EH (cell line): ENCODE measurements at places on chromosomes 3 and 15.

DNA sequence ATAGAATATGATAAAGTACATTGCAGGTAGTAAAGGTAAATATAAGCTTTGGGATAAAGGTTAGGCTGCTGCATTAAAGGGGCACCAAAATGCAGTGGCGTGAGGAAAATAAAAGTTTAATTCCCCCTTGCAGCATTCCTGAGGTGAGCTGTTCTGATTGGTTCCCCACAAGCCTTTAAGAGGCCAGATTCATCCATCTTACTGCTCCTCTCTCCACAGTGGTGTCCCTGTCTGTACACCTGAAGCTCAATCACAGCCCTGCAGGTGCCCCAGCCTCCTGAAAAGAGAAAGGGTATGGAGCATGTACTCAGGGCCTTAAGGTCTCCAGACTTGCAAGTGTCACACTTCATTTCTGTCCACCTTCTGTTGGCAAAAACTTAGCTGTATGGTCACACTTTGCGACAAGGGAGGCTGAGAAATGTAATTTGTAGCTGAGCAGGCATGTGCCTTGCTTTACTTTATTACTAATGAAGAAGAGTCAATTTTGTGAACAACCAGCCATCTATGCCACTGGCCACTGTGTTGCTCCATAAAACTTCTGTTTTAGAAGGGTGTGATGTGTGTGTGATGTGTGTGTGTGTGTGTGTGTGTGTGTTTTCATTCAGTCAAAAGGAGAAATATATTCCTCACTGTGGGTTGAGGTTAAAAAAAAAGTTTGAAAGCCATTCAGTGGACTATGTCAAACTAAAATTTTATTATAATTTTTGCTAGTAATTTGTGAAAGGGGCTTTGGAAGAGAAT, 12.8 kb downstream of the LACTB start:
- DNase-seq: no peak

DNA sequence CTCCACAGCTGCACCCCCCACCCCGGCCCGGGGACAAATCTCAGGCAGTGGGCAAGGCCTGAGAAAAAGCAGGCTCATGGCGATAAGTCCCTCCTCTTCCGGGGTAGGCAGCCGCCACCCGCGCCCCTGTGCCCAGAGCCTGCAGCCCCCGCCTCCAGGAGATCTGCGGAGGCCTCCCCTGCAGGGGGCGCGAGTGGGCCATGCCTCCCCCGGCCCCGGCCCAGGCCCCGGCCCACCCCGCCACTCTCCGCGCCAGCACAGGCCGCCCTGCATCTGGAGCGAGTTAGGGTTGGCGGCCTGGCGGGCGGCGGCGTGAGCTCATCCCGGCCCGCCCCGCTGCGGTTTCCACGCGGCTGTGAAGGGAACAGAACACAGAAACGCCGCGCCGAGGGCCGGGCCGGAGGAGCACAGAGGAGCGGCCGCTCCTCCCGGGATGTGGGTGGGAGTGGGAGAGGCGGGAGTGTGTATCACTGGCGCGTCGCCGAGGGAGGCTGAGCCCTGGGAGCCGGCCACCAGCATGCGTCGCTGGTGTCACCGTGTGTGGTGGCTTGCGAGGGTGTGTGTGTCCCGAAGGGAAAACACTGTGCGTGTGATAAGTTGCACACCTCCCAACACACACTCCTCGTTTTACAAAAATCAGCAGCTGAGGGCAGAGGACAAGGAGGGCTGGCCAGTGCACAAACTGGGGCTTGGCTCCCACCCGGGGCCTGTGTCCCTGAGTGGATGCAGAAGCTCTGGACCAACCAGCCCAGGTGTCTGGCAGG, 17.2 kb downstream of the MYL3 start:
- DNase-seq: peak; percentile 80

- DNase-seq: no peak
Measured at GRCh38 chr3:50351323-50351697, 648 bp downstream of the CYB561D2 start.

GRCh38 chr15:36897834-36898233, 202.5 kb downstream of the MEIS2 start:
- DNase-seq: no peak

GRCh38 chr3:13134879-13135206, 61.6 kb upstream of the IQSEC1 start:
- DNase-seq: no peak

DNA sequence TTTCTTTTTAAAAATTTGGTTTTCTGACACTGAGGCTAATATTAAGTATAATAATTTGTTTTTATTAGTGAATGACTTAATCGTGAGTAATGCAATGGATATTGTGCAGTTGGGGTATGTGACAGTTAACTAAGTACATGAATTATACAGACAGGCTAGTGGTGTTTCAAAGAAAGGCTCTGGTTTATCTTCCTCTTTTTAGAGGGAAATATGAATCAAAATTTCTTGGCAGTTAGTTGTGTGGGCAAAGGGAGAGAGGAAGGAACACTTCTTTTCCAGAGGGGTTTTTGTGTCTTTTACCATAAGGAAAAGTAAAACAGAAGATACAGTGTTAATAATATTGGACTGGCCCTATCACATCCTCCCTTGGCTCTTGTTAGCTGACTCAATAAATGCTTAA, 2.7 kb downstream of the ZNF654 start:
- DNase-seq: peak; percentile 6

DNA sequence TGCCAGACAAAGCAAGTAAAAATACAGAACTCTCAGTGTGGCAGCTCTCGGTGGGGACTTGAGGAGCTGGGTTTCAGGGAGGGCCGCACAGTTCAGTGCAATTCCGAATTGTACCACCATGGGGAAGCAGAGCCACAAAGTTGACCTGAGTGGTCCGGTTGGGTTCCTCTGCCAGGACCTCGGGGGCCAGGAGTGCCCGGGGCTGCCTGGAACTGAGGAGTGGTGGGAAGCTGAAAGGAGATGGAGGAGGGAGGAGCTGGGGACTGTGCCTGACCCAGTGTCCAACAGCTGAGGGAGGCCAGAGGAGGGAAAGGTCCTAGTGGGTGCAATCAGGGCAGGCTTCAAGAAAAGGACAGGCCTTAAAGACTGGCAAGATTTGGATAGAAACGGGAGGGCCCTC, 32.2 kb upstream of the TRH start:
- DNase-seq: peak; percentile 68

- DNase-seq: peak; percentile 86
Measured at GRCh38 chr3:174957551-174958001, 98.4 kb downstream of the NAALADL2 start.

DNA sequence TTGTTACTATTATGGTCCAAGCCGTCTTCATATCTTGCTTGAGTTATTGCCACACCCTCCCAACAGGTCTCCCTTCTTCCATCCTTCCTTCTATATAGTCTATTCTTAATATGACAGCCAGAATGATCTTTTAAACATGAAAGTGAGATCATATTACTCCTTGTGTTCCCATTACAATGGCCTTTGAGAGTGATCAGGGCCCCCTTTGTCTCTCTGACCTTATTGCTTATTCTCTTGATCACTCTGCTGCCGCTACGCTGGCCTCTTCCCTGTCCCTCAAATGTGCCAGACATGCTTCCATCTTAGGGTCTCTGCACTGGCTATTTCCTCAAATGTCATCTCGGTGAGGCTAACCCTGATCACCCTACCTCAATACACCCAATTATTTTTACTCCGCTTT, 38.1 kb downstream of the UBE2E2 start:
- no peak for DNase-seq

DNA sequence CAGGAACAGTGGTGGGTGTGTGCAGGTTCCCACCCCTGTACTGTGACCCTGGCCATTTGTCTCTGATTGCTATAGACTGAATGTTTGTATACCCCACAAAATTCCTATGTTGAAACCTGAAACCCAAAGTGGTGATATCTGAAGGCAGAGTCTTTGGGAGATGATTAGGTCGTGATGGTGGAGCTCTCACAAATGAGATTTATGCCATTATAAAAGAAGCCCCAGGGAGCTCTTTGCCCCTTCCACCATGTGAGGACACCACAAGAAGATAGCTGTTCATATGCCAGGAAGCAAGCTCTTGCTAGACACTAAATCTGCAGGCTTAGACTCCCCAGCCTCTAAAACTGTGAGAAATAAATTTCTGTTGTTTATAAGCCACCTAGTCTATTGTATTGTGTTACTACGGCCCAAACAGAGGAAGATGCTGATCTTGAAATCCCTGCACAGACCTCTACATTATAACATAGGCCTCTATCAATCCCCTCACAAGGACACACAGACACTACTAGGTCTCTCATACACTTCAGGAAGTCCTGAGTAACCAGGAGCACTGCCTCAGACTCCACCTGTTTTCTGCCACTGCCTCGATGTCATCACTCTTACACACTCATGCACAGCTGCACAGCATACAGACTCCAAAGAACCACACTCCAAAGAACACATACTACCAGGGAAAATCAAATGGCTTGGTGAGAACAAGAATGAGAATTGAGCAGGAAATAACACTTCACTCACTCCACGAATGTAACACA, 14.7 kb downstream of the IGSF11 start:
- DNase-seq: no peak

DNA sequence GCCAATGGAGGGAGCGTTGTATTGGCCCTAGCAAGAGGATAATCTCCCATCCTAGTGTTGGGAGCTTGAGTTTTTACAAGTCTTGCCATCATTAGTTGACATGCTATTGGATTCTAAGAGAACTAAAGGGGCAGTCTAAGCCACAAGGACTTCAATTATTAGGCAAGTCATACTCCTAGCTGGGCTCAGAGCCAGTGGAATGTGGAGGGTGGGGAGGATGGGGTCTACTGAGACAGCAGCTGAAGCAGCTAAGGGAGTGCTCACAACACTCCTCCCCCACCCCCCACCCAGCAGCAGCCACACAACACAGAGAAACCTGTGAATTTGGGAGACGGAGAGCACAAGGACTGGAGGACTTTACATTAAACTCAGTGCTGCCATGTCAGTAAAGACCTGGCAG, 27.9 kb downstream of the FRG2C start:
- no peak for DNase-seq

DNA sequence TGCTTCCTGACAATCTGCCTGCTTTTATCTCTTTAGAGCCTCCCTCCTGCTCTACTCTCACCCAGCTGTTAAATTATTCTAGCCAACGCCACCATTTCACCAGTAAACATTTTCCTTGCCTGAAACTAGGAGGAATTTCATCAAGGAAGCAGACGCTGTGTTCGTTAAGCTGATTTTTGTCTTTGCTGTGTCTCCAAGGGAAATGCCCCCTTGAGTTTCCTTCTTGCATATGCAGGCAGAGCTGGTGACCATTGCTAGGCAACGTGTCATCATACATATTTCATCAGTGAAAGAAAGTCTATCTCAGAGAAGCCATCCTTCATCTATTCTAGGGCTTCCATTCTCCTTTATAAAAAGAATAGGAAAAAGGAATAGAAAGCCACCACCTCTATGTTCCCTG, 87.0 kb upstream of the ST8SIA2 start:
- DNase-seq: no peak

- DNase-seq: peak; percentile 96
Measured at GRCh38 chr3:8458238-8458661, 43.4 kb upstream of the LMCD1 start.

- DNase-seq: no peak
Measured at GRCh38 chr15:101067660-101068522, 148.7 kb downstream of the LRRK1 start.
